A172 (cell line): ENCODE measurements at places on chromosomes 6 and 20. TPM values are rescaled to one million over a fixed set of nuclear protein-coding genes. Genes with fewer than 3 reads are reported as not detected.

GRCh38 chr6:16494793-16495192 is 256.4 kb downstream of the GMPR start:
- peak; percentile 6 for DNase-seq

DNA sequence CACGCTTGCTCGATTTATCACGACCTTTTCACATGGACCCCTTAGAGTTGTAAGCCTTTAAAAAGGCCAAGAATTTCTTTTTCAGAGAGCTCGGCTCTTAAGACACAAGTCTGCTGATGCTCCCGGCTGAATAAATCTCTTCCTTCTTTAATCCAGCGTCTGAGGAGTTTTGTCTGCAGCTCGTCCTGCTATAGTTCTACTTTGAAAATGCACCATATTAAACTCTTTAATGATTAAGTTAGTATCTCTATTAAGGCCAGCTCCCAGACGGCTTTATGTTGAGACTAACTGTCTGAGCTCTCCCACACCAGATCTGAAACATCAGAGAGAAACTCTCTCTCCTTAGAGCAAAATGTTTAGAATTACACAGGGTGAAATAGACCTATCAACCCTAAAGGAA is 18.0 kb upstream of the GSTA3 start:
- DNase-seq, result no peak

GRCh38 chr6:90021711-90022110 is 127.4 kb downstream of the GJA10 start:
- DNase-seq, result no peak

DNA sequence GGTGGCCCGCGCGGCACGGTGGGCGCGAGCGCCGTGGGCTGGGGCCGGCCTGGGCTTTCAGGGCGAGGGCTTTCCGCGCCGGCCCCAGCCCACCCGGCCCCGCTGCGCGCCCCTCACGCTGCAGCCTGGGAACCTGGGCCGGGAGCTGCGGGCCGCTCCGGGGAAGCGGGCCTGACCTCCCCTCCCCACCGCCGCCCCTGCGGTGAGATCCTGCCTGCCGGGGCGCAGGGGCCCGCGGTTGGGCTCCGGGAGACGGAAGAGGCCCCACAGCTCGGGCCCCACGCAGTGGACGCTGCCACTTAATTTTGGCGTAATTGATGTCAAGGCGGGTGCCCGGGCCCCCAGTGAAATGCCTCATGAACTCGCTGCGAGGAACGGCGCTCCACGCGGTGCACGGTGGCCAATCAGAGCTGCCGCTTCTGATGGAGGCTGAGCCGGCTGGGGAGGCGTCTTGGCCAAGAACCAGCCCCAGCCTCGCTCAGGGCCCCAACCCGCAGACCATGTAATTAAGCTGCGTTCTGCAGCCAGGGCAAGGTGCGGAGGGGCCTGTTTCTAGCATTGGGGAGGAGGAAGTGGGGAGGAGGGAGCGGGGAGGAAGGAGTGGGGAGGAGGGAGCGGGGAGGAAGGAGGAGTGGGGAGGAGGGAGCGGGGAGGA is 96.1 kb upstream of the BHLHE23 start:
- no peak for DNase-seq

DNA sequence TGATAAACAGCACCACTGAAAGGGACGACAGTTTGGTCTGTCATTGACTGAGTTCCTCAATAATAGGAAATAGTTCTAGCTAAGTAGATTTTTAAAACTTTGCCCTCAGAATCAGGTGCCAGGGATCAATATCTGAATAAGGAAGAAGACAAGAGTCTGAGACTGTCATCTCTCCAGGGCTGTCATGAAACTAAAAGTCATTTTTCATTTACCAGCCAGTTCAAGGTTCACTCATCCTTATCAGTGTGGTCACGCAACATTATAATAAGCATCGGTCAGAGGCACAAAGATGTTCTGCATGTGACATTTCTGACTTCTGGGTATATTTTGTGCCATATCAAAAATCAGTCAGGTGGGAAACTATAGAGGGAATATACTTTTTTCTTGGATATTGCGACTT is 52.5 kb upstream of the E2F3 start:
- no peak for DNase-seq

DNA sequence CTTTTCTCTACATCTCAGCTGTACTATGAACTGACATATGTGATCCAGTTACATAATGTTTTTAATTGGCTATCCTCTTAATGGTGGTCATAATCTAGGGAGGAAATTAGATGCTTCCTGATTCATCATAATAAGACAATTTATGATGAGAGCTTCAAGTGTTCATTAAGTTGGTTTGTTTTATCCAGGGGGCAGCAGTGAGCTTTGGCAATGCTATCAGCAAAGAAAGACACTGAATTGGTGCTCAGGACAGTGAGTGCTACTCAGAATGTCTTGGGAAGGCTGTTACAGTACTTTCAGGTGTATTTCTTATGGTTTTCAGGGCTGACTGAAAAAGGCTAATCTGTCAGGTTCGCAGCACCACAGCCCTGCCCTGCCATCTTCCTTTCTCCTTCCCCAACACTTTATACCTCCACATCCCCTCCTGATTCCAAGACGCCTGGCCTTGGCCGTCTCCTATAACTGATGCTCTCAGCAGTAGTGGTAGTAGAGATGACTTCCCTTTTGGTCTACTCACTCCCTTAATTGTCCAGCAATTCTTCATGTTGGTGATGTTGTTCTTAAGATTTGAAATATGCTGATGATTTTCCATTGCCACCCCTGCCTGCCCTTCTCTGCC is 67.0 kb upstream of the TNFAIP3 start:
- peak; percentile 69 for DNase-seq

DNA sequence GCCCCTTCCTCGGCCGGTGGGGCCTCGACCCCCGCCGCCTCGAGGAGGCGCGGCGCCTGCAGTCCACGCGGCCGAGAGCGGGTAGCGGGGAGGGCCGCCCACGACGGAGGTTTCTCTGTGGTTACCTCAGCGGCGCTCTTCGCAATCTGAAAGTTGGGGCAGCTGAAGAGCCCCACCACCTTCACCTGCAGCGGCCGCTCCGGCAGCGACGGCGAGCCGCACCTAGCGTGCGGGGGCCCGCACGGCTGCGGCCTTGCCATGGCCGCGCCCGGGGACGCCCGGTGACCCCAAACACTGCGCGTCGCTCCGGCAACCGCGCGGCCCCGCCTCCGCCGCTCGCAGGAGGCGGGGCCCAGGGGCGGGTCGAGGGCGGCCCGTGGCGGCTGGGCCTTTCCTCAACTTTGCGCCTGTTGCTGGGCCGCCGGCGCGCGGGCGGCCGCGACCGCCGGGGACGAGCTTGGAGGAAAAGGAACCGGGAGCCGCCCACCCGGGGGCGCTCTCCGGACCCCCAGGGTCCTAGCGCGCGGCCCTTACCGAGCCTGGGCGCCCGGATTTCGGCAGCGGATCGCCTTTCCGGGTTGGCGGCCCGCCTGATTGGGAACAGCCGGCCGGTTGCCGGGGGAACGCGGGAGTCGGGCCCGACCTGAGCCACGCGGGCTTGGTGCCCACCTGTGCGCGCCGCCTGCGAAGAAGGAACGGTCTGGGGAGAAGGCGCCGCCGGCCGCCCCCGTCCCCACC is at the start of the genes PPIL6 and SMPD2:
TSS of gene PPIL6 (minus strand) at position 298 of the 738 bp plus-strand sequence. CDS start at position 260, 38 bp downstream.
TSS of gene SMPD2 (plus strand) at position 394 of the 738 bp plus-strand sequence. CDS start 398 bp downstream, outside the sequence.
- peak; percentile 63 for DNase-seq

- DNase-seq, result no peak
These were observed 20.3 kb downstream of the ENPP1 start for GRCh38 chr6:131828080-131828479.

DNA sequence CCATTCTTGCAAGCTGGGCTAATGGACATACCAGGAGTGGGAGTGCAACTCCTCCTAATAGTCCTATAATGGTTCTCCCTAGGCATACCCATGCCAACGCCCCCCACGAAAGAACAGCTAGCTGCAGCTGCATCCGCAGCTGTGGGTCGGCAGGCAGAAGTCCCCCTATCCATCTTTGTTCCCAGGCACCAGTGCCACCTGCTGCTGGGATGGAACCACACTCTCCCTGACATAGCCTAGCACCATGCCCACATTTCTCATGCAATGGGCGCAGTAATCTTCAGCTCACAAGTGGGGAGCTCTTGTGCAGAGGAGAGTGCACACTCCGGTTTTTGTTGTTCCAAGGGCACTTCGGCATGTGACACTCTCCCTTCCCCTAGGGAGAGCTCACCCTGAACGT is 567.8 kb downstream of the GRIK2 start:
- no peak for DNase-seq

GRCh38 chr6:39396854-39397253 is 74.4 kb upstream of the KCNK16 start:
- DNase-seq, result no peak

GRCh38 chr6:138541823-138542481 is 42.7 kb upstream of the NHSL1 start:
- peak; percentile 19 for DNase-seq

GRCh38 chr20:62289898-62290297 is 12.9 kb upstream of the ADRM1 start:
- no peak for DNase-seq

DNA sequence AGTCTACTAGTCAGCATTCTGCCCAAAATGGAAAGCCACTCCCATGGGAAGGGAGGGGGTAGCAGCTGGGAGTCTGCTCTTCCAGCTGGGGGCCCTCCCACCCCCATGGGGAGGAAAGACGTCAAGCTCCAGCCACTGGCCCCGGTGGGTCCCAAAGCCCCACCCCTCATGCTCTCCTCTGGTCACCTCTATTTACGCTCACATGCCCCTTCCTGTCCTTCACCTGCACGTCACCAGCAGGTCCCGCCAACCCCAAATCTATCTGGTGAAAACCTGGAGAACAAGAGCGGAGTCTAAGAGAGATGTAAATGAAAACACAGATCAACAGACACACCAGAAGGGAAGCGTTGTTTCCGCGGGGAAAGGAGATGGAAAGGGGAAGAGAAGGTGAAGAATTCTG is 30.0 kb upstream of the ZBP1 start:
- no peak for DNase-seq

GRCh38 chr20:31721408-31722256 is 1.0 kb downstream of the BCL2L1 start:
- DNase-seq, result no peak

GRCh38 chr6:89411145-89412070 is 665 bp downstream of the RRAGD start:
- DNase-seq, result no peak

DNA sequence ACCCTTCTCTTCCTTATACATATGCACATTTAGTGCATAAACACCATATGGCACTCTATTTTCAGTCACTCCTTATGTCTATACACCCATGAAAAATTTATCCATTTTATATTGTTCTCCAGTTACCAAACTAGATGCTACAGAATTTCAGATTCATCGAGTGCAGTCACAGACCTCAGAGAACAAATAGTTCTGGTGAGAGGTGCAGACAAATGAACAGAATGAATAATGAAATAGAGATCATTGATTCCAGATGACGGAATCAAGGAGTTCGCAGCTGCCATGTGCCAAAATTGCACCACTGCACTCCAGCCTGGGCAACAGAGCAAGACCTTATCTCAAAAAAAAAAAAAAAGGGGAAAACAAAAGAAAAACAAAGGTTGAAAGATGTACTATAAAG is 214.8 kb upstream of the CEP162 start:
- DNase-seq, result no peak

DNA sequence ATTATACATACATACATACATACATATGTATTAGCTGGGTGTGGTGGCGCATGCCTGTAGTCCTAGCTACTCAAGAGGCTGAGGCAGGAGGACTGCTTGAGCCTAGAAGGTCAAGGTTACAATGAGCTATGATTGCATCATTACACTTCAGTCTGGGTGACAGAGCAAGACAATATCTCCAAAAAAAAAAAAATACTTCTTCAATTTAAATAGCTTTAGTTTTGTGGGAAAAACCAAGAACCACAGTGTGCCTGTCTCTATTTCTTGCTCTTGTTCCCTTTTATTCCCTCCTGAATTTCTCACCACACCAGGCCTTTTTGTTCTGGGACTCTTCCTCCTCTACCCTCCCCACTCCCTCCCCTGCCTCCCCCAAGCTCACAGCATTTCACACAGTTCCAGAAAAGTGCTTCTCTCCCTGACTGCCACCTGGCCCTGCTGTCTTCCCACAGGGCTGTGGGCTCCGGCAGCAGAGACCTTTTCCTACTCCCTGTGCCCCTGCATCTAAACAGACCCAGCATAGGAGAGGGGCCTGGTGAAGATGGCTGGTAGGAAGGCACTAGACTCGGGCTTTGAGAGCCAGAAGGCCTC is 1.3 kb downstream of the C20orf203 start:
- no peak for DNase-seq

- DNase-seq, result no peak
These were observed 125.7 kb downstream of the CRYBG1 start for GRCh38 chr6:106486236-106486635.

DNA sequence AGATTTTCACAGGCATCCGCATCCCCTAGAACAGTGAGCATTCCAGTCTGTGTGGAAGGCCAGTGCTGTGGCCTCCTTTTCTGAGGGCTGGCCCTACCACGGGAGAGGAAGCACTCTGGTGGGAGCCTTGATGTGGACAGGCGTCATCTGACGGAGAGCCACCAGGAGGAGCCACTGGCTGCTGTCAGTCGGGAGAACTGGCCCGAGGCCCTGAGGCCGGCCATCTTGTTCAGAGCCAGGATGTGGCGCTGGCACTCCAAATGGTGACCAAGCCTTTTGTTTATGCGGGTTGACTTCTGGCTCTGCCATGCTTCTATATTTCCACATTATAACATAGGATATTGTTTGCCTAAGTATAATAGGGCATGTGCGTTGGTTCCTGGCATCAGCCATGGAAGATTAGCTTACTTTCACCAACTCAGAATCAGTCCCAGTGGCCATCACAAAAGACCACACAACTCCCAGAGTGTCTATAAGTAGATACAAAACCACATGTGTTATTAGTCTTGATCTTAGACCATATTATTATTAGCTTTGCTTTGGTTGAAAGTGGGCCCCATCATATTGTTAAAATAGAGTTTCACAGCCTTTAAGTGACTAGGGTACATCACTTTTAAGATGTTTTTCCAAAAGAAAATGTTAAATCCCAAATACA is 273.9 kb upstream of the TAB2 start:
- no peak for DNase-seq

DNA sequence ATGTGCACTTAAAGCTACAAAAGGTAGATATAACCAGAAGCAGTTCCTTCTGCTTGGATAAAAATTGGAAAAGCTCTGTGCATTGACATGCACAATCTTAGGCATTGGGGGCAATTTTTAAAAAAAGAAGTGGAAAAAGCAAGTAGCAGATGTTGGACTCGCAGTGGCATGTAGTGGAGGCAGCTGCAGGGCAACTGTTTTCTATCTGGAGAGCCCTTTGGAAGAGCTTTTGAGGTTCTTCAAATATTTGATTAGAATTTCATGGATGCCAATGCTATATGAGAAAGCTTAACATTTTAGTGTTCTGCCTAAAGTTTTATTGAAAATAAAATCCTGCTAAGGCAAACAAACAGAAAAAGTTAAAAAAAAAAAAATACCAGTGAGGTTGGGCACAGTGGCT is 388.3 kb upstream of the RNF217 start:
- no peak for DNase-seq

DNA sequence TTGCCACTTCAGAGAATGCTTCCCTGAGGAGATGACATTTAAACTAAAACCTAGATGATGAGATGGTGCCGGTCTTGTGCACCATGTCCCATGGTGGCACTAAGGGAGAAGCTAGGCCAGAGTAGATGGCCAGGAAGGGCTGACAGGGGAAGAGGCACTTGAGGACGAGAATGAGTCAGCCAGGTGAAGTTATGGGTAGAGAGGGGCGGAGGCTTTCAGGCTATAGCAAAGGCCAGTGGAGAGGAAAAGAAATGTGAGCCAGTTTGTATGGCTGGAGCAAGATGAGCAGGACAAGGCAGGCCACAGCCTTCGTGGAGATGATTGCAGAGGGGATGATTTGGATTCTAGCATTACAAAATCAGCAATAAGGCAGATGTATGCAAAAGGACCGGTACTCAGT is 44.7 kb upstream of the ADGRF4 start:
- DNase-seq, result no peak

HUS1B gene
- total RNA-seq, result 0.12 and 1.2 TPM in 2 replicates

C20orf204 gene
- 0.89 and 1.2 TPM in 2 replicates for total RNA-seq

ID4 gene
- total RNA-seq, result 0.22 and 3.8 TPM in 2 replicates

LY6G6F gene
- total RNA-seq, result not detected in 2 replicates

UNC5CL gene
- total RNA-seq, result 0.62 TPM in 1 of 2 replicates, not detected in the other

OR2B6 gene
- not detected in 2 replicates for total RNA-seq

DTD1 gene
- total RNA-seq, result 142 and 154 TPM in 2 replicates
